ENCODE measurements at places on chromosomes 12 and 14. TPM values are rescaled to one million over a fixed set of nuclear protein-coding genes. Genes with fewer than 3 reads are reported as not detected.

- peak; percentile 63 for DNase-seq
Observed at GRCh38 chr12:122527478-122527944, 462 bp downstream of the KNTC1 start.

DNA sequence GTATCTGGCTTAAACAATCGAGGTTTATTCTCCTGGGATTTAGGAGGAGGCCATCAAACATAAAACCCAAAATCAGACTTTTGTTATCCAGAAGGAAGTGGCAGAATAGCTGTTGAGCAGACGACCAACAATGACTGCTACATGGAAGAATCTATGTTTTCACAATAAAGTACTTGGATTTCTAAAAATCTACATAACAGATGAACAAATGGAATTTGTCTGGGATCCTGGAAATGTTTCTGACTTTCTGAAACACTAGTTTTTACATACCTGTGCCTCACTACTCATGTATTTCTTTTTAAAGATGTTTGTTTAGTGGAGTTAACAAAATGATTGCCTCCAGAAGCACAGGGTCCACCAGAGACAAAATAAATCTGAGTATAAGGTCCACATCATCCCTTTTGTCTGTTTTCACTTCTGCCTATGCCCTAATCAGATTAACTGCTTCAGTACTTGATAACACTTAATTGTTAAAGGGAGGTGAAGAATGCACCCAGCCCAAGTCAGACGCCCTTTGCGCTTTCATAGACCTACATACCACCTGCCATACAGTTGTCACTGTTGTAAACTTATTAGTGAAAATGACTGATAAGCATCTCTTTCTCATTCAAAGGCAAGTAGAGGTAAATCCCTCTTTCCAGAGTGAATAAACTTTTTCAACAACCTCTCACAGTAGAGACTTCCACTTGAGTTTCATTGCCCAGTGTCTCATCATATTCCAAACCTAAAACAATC, 164.6 kb downstream of the EGLN3 start:
- DNase-seq: no peak

GRCh38 chr12:131505561-131505960, 205.3 kb upstream of the SFSWAP start:
- no peak for DNase-seq

The SLIRP gene
- total RNA-seq: 31.6 TPM

GRCh38 chr12:76080017-76080728, 4.3 kb downstream of the NAP1L1 start:
- DNase-seq: no peak

Data from natural killer cell (primary cell).